ENCODE measurements at places on chromosomes 1 and 21. TPM values are rescaled to one million over a fixed set of nuclear protein-coding genes. Genes with fewer than 3 reads are reported as not detected.

DNA sequence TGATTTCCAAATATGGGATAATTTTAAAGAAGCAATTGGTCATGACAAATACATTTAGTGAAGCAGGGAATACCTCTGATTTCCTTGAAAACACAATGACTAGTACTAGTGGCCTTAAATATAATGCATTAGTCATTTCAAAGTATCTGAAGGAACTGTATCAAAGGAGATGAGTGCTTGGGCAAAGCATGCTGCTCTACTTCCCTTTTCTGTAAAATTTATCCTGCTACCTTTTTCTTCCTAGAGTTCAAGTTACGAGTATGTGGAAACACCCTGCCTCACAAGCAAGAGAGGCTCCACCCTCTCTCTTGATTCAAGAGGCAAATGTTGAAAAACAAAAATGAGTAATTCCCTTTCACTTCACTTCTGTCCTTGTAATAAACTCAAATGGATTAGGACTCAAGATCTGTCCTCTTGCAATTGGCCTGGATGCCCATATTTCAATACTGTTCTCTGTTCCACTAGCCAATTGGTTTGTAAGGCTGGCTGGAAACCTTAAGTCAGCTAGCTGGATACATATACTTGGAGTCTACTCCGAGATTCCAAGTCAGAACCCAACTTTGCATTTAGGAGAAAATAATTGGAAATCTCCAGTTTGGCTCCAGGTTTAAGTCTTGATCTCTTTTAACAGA is 92.5 kb downstream of the CDC42BPA start:
- no peak for DNase-seq

DNA sequence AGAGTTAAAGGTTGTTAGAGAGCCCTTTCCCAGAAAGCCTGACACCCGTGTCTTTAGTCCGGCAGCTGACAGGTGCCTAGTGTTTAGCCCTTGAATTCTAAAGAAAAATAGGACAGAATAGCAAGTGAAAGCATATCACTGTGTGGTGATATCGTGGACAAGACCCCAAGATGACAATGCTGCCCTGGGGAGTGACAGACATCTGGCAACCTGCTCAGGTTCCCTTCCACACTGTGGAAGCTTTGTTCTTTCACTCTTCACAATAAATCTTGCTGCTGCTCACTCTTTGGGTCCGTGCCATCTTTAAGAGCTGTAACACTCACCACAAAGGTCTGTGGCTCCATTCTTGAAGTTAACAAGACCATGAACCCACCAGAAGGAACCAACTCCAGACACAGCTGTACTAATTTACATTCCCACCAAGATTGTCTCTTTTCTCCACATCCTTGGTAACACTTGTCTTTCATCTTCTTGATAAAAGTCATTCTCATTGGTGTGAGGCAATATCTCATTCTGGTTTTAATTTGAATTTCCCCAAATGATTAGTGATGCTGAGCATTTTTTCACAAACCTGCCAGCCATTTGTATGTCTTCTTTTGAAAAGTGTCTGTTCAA is 107.6 kb upstream of the SGIP1 start:
- no peak for DNase-seq

- DNase-seq, result peak; percentile 75
These were observed 11.7 kb downstream of the LHX9 start for GRCh38 chr1:197928849-197929336.

DNA sequence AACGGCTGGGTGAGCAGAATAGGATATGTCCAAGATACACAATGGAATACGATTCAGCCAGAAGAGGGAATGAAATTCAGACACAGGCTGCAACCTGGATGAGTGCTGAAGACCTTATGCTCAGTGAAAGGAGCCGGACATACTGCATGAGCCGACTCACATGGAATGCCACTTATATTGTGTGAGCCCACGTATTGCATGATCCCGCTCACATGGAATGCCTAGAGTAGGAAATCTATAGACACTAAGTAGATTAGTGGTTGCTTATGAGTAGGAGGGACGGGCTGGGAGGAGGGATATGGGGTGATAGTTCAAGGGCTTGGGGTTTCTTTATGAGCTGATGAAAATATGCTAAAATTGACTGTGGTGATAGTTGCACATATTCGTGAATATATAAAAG is 26.8 kb downstream of the TMPRSS2 start:
- DNase-seq, result no peak

- peak; percentile 14 for DNase-seq
These were observed 43.0 kb upstream of the PSEN2 start for GRCh38 chr1:226827458-226827857.

- no peak for DNase-seq
These were observed 18.6 kb upstream of the TMPRSS2 start for GRCh38 chr21:41526478-41527087.

GRCh38 chr21:32380940-32381339 is 11.9 kb downstream of the URB1 start:
- DNase-seq, result no peak

DNA sequence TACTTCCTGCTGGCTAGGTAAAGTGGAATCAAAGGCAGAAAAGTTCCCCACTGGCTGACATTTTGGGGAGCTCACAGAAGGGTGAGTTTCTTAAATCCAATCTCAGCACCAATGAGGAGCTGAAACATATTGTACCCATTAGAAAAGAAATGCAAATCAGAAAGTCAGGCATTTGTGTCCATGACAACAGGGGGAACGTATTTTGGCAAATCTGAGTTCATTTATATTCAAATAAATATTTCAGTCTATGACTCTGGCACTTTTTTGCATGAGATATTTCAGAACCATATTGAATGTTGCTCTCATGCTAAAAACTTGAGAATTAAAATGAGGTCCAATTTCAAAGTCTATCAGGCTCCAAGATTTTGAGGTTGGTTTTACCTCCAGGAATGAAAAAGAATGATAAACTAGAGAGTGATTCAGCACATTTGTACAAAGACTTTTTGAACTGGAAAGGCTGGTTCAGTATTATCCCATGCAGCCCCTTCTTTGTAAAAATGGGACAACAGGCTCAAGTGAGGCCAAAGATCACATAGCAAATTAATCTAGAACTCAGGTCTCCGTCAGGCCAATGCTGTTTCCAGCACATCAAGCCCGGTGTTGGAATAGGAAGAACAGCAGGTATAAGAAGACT is 202.2 kb downstream of the RRAGC start:
- DNase-seq, result no peak

DNA sequence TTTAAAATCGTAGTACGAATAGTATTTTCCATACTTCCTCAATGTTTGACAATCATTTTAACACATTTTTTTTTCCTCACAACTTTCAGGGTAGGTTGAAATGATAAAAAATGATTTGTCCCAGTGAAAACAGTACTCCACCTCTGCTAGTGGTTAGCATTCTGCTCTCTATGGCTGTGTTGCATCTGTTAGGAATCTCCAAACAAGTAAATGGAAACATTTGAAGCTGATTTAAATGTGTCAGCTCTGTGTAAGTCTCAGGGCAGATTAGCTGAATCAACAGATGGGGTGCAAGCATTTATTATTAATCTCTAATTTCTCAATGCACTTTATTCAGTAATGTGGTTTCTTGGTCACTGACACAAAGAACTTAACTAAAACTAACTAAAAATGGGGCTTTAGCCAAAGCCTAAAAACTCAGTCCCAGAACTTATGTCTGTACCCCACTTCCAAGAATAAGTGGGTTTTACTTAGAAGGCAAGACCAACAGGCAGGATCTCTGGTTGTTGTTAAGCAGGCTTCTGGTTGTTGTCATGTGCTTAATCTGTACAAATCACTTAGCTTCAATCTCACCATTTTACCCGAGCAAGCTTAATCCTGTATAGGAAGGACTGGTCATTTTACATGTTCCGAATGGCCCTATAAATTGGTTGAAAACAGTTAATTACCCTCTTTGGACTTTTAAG is 67.8 kb downstream of the PRRX1 start:
- no peak for DNase-seq

GRCh38 chr1:28002600-28002999 is 42.8 kb downstream of the XKR8 start:
- DNase-seq, result no peak

- peak; percentile 78 for DNase-seq
These were observed 11.4 kb upstream of the RGS16 start for GRCh38 chr1:182615468-182616129.

- DNase-seq, result peak; percentile 87
These were observed at the start of gene TTC22 for GRCh38 chr1:54800899-54801759. TSS of gene TTC22 (minus strand) at chr1:54801323. CDS start at chr1:54801163, 160 bp downstream.

- peak; percentile 7 for DNase-seq
These were observed 122.5 kb downstream of the KIF26B start for GRCh38 chr1:245277276-245277675.

DNA sequence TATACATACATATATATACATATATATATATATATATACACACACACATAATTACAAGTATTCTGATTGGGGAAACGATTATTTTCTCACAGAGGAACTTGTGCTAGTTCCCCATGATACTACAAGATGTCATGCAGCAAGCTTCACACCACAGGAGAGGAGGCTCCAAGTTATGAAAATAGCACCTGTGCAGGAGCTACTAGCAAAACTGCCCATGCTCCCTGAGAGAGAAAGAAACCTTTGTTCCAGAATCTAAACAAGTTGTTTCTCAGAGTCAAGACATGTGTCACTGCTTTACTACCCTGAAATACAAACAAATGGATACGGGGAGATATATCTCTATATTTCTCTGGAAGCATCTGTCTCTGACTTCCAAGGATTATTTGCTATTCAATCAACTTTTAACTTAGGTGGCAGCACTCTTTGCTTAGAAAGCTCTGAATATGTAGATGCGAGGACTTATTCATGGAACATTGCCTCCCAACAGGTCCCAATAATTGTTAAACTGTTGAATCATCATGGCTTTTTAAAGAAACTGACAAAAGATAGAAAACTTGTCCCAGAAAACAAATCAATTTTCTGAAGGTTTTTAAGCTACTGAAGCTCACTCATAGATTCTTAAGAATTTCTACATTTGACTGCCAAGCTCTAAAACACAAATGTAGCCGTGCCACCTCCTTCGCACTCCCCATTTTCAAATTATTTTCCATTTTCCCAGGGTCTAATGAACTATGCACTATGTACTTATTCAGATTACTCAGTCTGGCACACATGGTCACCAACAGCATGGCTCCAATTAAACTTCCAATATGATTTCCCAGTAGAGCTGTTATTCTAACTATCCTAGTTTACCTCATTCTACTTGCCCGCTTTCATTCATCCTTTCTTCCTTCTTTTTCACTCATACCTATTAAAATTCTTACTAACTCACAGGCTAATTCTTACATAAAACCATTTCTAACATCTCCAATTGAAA is 929.1 kb downstream of the LTN1 start:
- DNase-seq, result no peak

DNA sequence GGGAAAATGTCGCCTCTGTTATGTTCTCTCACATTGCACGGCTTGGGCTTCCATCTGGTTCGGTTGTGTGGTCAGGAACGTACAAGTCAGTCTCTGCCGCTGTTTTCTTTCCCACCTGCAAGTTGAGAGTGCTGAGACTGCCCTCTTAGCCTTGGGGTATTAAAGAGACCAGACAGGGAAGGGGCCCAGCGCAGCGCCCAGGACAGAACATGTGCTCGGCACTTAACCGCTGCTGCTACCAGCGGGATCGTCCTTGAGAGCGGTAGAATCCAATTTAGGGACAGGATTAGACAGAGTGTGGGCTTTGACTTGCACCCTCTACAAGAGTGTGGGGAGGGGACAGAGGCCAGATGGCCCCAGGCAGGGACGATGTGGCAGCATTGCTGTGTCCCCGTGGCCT is 17.7 kb upstream of the AGPAT3 start:
- no peak for DNase-seq

DNA sequence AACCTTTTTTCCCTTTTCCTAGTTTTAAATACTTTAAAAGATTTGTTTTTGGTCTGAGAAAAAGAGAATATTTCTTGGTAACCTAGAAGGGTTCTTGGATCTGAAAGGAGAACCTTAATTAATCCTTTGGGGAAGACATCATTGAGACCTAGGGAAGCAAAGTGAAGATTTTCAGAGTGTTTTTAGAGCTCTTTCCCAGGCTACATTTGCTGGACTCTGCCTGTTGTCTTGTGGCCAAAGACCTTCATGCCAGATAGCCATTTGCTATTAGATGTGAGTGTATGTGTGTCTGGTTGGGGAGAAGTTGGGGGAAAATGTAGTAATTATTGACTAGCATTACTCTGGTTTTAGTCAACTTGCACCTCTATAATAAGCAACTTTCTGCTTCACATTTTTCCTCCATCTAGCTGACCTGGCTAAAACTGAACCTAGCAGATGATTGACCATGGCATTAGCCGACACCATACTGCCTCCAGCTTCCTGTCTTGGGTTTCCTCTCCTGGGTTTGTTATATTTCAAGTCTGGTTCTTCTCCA is 239.1 kb downstream of the USP25 start:
- DNase-seq, result no peak

DNA sequence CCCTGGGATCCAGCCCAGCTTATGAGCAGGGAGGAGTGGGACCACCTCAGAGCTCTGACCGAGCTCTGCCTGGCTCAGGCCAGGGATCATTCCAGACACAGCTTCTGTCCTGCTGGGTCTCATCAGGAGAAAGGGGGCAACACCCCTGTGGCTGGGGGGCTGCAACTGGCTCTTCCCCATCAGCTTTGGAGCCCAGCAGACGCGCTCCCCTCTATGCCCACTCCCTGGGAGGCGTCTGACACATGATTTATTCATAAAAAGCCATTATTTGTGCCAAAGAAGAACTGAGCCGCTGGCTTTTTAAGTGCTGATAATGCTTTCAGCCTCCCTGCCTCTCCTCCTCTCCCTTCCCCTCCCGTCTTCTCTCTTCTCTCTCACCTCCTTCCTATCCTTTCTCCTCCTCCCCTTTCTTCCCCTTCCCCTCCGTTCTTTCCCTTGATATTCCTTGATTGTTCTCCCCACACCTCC is 25.0 kb downstream of the FOXO6 start:
- no peak for DNase-seq

GRCh38 chr1:61425040-61425439 is 299.9 kb downstream of the TM2D1 start:
- no peak for DNase-seq

Gene CCDC27
- not detected for total RNA-seq

Gene KCNJ9
- total RNA-seq, result not detected

Gene LEPROT
- 11.3 TPM for total RNA-seq

Gene SLC1A7
- not detected for total RNA-seq

Gene MROH9
- not detected for total RNA-seq

Gene S100A12
- not detected for total RNA-seq

Gene TRIM67
- not detected for total RNA-seq

Gene KRTAP13-2
- total RNA-seq, result not detected
